ENCODE measurements at places on chromosomes 6 and 20.

DNA sequence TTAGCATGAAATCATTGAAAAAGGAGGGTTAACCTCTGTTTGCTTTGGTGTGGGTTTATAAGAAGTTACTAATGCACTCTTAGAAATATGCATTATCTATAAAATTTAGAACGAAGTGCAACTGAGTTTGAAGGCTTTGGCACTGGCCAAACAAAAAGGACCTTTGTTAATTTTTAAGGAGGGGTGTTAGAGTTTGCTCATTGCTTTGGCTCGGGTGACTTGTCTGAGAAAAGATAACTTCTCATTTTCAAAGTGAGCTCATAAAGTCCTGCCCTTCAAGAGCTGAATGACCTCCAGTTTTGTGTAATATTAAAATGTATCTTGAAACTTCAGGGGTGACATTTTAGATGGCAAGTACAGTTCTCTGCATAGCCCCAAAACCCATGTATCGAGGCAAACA is 25.9 kb downstream of the NEDD9 start:
- DNase-seq = no peak

GRCh38 chr20:31698803-31699718 is 23.6 kb downstream of the BCL2L1 start:
- no peak for DNase-seq

GRCh38 chr6:136766274-136766673 is 26.0 kb downstream of the MAP3K5 start:
- no peak for DNase-seq

GRCh38 chr6:44339301-44339700 is 3.1 kb upstream of the SPATS1 start:
- no peak for DNase-seq

- DNase-seq = no peak
These were observed 10.7 kb upstream of the RAET1L start for GRCh38 chr6:150036081-150036480.

DNA sequence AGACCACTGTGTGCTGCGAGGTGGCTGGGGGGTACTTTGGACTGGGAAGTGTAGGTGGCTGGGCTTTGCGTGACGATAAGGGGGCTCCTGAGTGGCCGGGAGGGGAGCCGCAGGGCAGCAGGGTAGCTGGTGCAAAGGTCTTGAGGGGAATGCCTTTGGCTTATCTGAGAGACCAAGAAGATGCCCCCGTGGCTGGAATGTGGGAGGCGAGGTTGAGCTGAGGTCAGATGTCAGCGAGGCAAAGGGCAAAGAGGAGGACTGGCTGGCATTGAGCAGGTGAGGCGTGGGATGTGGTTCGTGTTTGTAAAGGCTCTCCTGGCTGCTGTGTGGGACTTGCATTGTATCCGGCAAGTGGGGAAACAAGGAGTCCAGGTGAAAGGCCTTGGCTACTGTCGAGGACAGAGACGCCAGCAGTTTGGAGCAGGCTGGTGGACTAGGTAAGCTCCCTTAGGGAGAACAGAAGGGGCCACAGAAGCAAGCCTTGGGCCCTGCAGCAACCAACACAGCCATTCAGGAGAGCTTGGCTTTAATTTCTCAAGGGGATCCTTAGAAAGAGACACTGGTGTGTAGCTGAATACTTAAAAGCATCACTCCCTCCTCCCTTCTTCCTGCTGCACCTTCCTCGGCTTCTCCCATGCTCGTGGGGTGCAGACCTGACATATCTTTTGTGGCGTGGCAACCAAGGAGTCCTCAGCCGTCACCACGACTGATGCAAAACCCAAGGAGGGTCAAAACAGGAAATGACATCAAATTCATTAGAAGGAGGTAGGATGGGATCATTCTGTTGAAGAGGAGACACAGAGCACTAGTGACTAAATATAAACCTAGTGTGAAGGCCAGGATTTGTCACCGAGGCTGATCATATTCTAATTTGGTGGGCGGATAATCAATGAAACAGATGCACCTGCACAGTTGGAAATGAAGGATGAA is 53.5 kb upstream of the ERVFRD-1 start:
- no peak for DNase-seq

- no peak for DNase-seq
These were observed 1.2 kb downstream of the TMEM239 start for GRCh38 chr20:2817341-2817726.

Data from renal cortex interstitium (tissue), 15 donors.